NCI-H1436 treated with DMSO at 0.1 percent for 48 hours (cell line): ENCODE measurements at places on chromosomes 13 and 19.

GRCh38 chr13:111861766-111862366, 205.1 kb upstream of the SOX1 start:
- DNase-seq = no peak

DNA sequence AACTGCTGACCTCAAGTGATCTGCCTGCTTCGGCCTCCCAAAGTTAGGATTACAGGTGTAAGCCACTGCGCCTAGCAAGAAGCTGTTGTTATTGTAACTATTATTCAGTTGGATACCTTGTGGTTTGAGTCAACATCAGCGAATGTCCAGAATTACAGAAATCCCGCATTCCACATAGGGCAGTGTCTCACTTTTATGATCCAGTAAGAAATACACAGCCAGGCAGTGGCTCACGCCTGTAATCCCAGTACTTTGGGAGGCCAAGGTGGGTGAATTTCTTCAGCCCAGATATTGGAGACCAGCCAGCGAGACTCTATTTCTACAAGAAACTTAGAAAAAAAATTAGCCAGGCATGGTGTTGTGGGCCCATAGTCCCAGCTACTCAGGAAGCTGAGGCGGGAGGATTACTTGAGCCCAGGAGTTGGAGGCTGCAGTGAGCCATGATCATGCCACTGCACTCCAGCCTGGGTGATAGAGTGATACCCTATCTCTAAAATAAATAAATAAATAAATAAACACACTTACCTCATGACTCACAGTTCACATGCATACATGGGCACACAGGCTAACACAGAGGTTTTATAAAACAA, 43.8 kb downstream of the SPTBN4 start:
- DNase-seq = no peak

GRCh38 chr19:7869910-7870511, 4.2 kb downstream of the PRR36 start:
- no peak for DNase-seq

DNA sequence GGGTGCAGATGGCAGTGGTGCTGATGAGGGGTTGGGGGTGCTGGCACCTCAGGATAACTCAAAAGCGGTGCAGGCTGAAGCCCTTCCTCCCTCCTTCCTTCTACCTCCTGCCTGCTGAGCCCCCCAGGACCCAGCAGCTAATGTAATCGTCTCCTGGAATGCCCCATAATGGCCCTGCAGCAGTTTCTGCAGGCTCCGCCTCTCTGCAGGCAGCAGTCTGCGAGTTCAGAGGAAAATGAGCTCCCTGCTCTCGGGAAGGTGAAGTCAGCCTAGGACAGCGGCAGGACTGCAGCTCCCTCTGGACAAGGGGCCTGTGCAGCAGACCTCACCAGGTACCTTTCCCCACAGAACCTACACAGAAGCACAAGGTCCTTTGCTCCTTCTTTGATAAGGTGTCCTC, 130.9 kb downstream of the ZDHHC20 start:
- no peak for DNase-seq

GRCh38 chr19:45191375-45191774, 12.8 kb downstream of the BLOC1S3 start:
- no peak for DNase-seq

DNA sequence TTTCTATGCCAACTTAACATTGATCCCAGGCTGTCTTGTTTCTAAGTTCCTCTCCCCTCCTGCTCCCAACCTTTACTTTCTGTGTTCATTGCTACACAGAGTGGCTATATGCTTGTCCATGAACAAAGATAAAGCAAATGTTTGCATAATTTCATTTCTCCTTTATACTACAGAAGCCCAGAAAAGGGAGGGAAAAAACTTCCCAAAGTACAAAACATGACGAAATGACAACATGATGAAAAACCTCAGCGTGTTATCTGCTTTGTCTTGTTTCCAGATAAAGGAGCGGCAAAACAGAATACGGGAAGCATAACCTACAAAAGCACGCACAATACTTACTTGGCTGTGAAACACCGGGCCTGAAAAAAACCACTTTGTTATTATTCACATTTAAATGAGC, 336.8 kb downstream of the DNAJC15 start:
- DNase-seq = no peak

DNA sequence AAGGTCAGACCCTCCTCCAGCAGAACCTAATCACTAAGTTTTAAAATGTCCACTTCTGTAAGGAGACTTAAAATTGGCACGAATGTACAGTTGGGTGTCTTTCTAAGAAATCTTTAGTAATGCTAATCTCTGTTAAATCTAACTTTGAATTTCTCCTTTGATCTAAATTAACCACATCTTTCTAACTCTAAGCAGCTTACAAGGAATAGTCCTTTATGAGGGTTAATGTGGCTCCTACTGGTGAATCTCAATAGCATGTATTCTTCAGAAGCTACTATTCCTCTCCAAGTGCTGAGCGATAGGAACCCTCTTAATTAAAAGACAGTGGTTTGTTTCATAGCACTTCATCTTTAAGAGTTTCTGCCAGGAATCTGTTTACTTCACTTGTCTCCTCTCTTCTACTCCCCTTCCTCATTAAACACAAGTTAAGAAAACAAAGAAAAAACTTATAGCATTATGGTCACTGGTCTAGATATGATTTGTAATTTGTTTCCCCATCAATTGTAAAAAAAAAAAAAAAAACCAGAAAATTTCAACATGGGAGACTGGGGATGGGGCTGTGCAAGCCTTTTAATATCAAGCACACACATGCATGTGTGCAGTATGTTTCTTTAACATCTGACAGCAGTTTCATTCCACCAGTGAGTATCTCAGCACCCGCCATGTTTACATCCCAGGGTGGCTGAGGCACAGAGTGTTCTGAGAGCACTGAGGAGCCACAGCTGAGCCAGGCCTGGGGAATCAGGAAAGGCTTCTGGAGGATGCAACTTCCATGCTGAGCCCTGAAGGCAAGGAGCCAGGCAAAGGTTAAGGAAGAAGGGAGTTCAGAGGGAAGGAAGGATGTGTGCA, 57.7 kb downstream of the ATP7B start:
- no peak for DNase-seq

GRCh38 chr13:71871176-71871754, 4.3 kb upstream of the DACH1 start:
- DNase-seq = no peak

GRCh38 chr13:97573011-97573410, 139.0 kb downstream of the RAP2A start:
- no peak for DNase-seq

- DNase-seq = no peak
Measured at GRCh38 chr19:31960474-31960873, 384.9 kb upstream of the ZNF507 start.

DNA sequence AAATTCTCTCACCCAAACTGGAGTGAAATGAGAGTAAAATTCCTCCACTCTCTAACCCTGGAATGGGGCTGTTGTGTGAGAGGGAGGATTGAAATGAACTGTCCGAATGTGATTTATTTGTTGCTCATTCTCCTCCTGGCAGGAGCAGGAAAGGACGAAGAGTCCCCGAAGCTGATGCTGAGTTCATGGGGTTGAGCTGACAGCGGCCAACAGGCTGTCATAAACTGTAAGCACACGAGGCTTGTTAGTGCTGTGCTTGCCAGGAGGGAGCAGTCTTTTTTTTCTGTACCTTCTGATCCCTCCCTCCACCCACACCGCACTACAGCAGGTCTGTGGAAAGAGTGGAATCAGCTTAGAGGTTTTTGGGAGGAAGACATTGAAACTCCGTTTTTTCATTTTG, 33.1 kb upstream of the ZNF331 start:
- DNase-seq = no peak

GRCh38 chr13:51240958-51241357, 18.8 kb downstream of the FAM124A start:
- no peak for DNase-seq

DNA sequence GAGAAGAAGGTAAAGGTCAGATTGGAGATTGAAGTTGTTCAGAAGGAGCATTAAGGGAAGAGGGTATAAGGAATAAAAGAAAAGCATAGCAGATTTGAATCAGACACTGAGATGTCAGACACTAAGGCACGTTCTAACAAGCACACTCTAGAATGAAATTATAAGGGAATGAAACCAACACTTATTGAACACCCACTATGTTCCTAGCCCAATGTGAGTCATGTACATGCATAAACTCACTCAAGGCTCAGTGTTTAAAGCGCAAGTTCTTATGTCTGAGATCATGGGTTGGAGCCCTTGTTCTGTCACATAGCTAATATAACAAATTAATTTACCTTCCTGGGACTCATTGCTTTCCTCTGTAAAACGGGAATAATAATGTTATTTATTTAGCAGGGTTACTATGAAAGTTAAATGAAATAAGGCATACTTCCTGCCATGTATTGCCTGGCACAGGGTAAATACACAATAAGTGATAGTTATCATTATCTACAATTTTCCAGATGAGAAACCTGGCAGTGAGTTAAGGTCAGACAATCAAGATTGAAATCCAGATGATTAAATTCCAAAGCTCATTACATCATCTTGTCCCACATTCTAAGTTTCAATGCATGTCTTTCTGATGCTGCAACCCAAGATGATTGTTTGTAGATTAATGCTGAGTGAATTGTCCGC, 68.3 kb upstream of the DACH1 start:
- no peak for DNase-seq

GRCh38 chr13:43953370-43953769, 73.7 kb downstream of the LACC1 start:
- no peak for DNase-seq

DNA sequence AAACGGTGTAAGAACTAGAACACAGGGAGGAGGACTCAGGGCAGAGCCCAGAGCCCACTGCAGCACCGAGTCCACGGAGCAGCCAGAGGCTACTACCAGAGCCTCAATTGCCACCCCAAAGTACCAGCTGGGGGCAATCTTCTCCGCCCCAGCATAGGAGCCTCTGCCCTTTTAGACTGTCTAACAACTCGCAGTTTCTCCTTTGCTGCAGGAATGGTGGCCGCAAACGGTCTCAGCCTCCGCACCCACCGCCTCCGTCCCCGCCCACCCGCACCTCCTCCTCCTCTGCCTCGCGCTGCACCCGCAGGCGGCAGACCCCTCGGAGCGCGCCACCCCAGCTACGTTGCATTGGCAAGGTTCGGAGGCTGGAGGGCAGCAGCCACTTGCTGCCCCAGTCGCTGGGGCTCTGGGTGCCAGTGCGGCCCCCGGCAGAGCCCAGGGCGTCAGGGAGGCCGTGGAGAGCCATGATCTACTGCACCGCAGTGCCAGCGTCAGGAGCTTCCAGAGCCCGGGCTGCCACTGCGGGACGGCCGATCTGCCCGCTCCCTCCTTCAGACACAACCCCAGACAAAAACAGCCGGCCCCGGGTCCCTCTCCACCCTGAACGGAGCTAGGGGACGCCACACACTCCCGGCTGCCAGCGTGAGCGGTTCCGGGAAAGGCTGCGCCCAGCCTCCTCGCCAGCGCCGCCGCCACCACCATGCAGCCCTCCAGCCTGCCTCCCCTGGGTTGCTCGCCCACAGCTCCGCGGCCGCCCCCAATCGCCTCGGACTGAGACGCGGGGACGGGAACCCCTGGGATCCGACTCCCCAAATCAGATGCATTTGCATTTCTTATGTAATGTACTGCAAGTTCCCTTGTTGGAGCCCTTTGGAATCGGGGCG, 1.8 kb downstream of the FGF14 start:
- DNase-seq = no peak

GRCh38 chr13:66009241-66009640, 1220.9 kb downstream of the PCDH9 start:
- DNase-seq = no peak

- DNase-seq = no peak
Measured at GRCh38 chr19:31349160-31349881, at the start of gene TSHZ3. TSS of gene TSHZ3 (minus strand) at chr19:31349436. CDS start at chr19:31349219, 217 bp downstream.

- no peak for DNase-seq
Measured at GRCh38 chr13:113945857-113946408, 27.9 kb downstream of the C13orf46 start.

GRCh38 chr19:17323300-17323963, 11.2 kb downstream of the ANO8 start:
- DNase-seq = no peak

GRCh38 chr19:48480558-48481500, 11.7 kb downstream of the CYTH2 start:
- DNase-seq = no peak

DNA sequence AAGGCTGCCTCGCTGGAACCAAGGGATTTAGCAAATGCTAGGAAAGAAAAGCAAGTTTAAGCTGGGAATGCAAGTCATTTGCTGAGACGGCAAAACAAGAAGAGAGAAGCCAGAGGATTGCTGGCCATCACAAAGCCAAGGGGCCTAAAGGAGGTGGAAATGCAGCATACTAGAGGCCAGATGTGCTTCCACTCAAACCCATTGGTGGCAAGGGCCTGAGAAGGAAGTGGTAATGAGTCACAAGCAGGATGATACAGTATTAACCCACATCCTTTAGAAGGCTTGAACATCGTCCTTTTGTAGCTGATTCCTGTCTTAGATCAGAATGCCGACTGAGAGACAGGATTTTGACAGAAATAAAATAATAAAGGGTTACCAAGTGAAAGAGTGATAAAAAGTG, 68.2 kb downstream of the ITGBL1 start:
- no peak for DNase-seq
